ENCODE measurements at places on chromosomes 1 and 21. TPM values are rescaled to one million over a fixed set of nuclear protein-coding genes. Genes with fewer than 3 reads are reported as not detected.

DNA sequence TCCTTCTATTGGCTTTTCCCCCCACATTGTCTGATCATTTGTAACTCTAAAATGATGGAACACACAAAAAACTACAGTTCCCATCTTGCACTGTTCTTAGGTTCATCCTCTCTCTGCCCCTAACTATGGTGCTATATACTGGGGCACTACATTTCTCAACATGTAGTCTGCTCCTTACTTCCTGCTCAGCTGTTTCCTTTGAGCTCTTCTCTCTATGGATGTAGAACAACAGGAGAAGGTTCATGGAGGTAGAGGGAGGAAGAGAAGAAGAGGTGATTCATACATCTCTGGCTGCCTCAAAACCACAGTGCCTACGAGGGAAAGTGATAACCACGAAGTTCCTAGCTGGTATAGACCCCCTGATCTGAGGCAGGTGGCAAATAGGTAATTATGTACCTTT lies 7.0 kb upstream of the C1orf146 start:
- no peak for DNase-seq

DNA sequence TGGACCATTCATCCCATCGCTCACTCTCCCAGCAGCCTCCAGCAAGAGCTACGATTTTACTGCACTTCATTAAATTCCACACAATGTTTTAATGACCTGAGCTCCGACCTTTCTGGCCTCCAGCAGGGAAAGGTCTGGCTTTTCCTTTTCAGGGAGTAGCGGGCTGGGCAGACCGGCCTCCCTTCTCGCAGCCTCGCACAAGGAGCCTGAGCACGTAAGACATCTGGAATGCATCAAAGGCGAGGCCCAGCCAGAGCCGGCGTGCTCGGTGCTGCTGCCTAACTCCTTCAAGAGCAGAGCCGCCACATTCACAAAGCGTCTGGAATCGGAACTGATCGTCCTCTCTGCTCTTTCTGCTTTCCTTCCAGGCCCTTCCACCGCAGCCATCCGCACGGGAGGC lies 32.5 kb upstream of the FHAD1 start:
- DNase-seq = no peak

- DNase-seq = no peak
Measured at GRCh38 chr1:43276673-43277072, 6.9 kb downstream of the TMEM125 start.

Gene FBXO2
- 1.7 TPM for total RNA-seq

Gene HES3
- total RNA-seq = not detected

DNA sequence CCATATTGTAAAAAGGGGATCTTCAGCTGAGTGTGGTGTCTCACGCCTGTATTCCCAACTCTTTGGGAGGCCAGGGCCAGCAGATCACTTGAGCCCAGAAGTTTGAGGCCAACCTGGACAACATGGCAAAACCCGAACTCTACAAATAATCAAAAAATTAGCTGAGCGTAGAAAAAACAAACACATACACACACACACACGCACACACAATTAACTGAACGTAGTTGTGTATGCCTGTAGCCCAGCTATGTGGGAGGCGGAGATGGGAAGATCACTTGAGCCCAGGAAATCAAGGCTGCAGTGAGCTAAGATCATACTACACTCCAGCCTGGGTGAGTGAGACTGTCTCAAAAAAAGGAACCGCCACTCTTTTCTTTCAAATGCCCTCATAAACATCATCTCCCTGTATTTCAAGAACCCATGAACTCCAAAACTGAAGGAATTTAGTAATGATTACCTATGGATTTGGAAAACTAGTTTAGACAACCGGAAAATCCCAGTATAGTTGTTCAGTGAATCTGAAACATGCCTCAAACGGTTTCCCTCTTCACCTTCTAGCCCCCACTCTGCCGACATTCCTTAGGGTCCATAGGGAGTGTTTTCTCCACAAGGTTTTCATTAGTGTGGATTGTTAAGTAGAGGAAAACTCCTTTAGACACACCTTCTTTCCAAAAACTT lies 4.5 kb downstream of the TXNIP start:
- DNase-seq = no peak

GRCh38 chr1:109631513-109632505 lies 12.2 kb downstream of the AMPD2 start:
- no peak for DNase-seq

GRCh38 chr21:42336054-42336453 lies 14.7 kb downstream of the TFF2 start:
- DNase-seq = no peak

Gene UBE2U
- not detected for total RNA-seq

Gene MX2
- total RNA-seq = 7.6 TPM

DNA sequence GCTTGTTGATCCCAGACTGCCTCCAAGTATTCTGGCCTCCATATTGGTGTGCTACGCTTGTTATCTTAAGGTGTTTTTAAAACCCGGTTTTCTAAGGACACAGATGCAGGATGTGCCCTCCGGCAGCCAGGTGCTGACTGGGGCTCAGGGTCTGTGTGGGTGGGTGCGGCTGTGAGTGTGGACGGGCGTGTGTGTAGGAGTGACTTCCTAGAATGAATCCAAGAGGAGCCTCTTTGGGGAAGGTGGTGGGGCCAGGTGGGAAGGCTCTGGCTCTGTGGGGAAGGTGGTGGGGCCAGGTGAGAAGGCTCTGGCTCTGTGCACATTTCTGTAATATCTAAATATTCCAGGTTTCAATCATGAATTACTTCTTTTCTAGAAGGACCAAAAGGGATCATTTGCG lies 12.8 kb upstream of the TSPEAR start:
- no peak for DNase-seq

DNA sequence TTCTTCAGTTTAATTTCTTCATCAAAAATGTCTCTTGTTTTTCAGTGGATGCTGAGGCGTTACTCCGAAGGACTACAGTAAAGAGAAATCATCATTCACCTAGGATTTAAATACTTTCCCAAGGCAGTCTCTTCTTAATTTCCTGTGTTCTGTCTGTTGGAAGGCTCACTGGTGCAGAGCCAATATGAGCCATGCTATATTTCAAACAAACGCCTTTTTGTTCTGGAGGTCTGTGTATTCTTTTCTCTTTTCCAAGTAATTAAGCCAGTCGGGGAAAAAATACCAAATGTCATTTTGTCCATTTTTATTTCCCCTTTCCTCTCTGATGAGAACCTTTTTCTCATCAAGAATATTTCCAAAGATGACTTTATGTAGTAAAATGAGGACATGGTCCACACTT lies 206.5 kb downstream of the RWDD3 start:
- DNase-seq = no peak

Data from activated T-cell treated with anti-CD3 and anti-CD28 coated beads, Interleukin-2, amount 50 U/mL, for 4 hours (primary cell).